ENCODE measurements at places on chromosomes 3 and 15.

DNA sequence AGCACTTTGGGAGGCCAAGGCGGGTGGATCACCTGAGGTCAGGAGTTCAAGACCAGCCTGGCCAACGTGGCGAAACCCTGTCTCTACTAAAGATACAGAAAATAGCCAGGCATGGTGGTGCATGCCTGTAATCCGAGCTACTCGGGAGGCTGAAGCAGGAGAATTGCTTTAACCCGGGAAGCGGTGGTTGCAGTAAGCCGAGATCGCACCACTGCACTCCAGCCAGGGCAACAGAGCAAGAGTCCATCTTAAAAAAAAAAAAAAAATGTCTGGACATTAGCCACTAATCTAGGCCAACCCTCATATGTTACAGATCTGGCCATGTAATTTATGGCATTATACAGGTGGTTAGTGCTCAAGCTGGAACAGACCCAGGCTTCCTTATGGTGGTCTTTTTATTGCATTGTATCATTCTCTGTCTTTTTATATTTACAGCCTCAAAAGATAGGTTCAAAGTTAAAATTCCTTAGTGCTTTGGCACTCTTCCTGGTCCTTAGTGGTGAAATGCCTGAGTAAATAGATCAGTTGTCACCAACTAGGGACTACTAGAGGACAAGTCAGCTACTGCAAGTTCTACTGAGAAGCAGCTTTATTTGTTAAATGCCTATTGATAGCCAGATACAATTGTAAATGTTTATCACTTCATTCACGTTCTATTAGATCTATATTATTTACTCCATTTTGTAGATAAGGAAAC is 16.0 kb downstream of the STARD9 start:
- DNase-seq: no peak

- no peak for DNase-seq
Measured at GRCh38 chr3:33061782-33062181, 35.2 kb downstream of the GLB1 start.

GRCh38 chr3:171804618-171805389 is 5.5 kb downstream of the PLD1 start:
- DNase-seq: no peak

- no peak for DNase-seq
Measured at GRCh38 chr3:137669519-137670060, 94.5 kb upstream of the SOX14 start.

DNA sequence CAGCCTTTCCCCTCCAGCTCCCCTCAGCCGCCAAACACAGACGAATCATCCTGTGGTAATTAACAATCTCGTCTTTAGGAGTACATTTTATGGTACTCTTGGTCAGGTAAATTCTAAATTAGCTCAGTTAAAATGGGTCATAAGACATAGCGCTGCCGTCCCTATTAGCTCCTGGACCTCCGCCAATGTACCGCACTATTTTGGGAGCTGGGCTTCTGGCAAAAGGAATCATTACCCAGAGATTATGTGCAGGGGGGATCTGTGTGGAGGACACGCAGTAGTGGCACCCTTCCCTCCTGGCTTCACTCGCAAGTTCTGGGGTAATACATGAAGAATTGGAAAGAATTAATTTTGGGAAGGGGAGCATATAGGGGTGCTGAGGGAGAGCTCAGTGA is 68.6 kb upstream of the ONECUT1 start:
- DNase-seq: no peak

DNA sequence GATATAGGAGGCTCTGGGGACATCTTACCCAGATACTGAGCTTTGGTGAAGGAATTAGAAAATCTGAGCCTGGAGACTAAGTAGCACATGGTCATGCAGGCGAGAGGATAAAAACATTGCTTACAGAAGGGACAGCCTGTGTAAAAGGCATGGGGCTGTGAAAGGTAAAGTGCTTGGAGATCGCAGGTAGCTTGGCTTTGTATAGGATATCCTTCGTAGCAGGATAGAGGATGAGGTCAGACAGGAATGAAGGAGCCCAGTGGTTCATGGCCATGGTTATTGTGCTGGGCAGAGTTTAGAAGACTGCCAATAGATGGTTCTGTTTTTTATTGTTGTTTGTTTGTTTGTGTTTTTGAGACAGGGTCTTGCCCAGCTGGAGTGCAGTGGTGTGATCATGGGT is 82.5 kb downstream of the SLMAP start:
- no peak for DNase-seq

DNA sequence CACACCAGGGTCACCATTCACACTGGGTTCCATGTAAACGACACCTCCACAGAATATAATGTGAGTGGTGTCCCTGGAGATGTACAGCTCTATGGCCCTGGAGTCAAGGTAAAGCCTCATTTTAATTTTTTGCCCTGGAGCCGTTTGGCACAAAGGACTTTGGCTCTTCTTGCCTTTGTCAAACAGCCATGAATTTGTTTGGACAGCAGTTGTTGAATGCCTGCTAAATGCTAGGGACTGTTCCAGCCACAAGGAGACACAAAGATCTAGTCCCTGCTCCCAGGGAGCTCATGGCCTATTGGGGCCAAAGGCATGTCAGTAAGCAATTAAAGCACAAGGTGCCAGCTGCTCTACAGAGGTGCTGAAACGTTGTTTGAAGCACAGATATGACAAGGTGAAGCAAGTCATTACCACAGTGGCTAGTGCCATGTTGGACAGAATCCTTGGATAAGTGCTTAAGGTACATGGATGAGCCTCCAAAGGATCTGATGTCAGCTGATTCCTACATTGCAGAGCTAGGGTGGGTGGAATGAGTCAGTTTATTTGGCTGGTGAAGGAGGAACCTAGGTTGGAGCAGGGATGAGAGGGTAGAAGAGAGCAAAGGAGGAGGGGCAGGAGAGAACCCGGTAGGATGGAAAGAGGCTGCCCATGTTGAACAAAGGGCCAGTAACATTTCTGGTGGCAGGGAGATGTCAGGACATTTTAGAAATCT is 171.9 kb upstream of the CTDSPL start:
- DNase-seq: no peak

GRCh38 chr3:73060302-73060723 is 1.1 kb upstream of the EBLN2 start:
- DNase-seq: no peak

DNA sequence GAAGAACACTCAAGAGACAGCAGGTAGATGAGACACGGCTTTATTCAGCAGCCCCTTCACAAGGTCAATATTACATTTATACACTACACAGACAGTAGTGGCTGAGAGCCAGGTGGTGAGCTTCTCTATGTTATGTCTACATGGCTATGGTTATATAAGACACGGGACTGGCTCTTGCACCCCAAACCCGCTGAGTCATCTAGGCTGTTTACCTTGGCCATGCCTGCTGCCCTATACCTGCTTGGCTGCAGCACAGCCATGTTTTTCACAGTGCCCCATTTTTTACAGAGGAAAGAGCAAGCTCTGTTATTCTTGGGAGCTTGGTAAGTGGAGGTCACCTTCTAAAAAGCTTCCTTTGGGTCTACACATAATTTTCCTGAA is 231.6 kb downstream of the IGSF11 start:
- DNase-seq: no peak

DNA sequence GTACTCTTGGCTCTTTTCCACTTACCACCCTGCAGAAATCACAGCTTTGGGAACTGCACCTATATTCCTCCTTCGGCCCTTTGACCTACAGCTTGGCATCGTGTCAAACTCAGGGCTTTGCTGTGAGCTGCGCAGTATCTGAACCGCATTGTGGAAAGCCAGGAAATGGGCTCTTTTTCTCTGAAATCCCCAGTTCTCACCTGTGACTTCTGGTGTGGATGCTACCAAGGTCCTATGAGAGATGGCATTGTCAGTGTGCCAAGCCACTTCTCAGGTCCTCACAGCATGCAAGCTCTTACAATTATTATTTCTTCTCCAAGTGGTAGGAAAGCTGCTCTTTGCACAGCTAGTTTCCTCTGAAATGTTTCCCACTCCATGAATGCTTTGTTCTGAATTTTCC is 450.6 kb upstream of the TBL1XR1 start:
- no peak for DNase-seq

DNA sequence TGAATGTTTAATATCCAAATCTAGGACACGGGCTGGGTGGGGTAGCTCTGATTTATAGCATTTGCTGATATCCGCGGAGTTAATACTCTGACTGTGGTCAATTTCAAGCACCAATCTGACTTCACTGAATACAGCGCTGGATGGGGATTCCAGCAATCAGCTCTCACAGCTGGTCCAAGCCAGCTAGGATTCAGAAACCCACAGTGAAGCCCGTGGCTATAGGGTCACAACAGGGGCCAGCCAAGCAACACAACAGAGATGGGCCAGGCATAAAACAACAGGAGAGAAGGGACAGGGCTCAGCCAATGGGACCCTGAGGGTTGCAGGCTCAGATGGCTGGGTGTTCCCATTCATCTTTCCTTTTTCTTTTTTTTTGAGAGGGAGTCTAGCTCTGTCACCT is 5.4 kb upstream of the LMAN1L start:
- no peak for DNase-seq

GRCh38 chr3:69762768-69763229 is 23.5 kb downstream of the MITF start:
- no peak for DNase-seq

GRCh38 chr15:67080900-67081431 is 15.6 kb downstream of the SMAD3 start:
- no peak for DNase-seq

- DNase-seq: no peak
Measured at GRCh38 chr15:76313731-76314130, 2.5 kb upstream of the ETFA start.

DNA sequence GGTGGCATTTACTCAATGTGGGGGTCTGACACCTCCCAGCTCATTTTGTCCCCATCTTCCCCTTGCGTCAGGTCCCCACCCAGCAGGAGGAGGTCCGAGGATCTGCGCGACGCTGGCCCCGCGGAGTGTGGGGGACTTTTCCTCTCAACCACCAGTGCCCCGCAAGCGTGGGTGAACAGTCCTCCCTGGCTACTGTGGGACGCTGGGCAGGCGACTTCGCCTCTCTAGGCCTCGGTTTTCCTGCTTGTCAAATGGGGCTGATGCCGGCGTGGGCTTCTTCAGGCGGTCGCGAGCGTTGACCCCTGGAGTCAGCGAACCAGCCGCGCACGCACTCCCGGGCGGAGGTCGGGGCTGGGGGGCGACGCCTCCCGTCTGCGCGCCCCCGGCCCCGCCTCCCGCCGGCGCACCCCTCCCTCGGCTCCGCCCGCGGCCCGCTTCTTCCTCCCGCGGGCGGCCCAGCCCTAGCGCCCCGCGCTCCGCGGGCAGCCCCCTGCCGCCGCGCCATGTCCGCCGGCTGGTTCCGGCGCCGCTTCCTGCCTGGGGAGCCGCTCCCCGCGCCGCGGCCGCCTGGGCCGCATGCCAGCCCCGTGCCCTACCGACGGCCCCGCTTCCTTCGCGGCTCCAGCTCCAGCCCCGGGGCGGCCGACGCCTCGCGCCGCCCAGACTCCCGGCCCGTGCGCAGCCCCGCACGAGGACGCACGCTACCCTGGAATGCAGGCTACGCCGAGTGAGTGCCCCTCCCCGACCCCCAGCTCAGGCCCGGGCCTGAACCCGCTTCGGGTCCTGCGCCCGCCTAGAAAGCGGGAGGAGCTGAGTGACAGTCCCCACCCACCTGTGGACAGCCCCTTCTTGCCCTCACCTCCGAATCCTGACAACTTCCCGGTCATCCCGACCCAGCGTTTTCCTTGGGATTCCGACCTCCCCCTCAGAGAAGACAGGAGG is at the start of gene PPM1M:
Gene PPM1M, plus strand, starts transcription at position 438 of the 942 bp plus-strand sequence. Its CDS starts 66 bp downstream, at position 504.
- no peak for DNase-seq

GRCh38 chr3:56989169-56989976 is 71.1 kb upstream of the SPATA12 start:
- no peak for DNase-seq

- no peak for DNase-seq
Measured at GRCh38 chr15:70880781-70881180, 11.5 kb downstream of the THAP10 start.

DNA sequence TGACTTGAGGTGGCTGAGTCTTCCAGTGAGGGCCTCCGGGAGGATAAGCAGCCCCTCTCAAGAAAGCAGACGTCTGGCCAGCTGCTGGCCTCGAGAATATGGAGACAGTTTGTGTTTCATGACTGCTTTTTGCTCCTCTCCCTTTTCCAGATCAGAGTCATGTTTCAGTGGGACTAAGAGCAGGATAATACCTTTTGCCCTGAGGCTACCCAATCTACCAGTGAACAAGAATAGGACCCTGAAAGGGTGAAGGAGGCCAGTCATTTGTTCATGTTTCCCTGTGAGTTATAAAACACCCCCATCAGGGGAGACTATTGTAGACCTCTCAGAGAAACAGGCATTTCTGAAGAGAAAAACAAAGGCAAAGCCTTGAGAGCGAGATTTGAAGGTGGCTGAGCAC is 137.4 kb downstream of the RYR3 start:
- DNase-seq: no peak

DNA sequence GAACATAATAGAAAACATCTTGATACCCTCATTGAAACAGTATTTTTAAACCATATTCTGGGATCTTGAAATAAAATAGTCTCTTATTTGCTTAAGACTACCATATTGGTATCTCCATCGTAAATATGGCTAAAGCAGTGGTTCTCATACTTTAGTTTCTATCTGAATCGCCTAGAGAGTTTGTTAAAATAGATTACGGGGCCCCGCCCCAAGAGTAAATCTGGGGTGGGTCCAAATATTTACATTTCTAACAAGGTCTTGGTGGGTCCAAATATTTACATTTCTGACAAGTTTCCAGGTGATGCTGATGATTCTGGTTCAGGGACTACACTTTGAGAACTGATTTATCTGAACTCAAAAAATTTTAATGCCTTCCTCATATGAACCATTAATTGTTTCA is 45.3 kb downstream of the TSC22D2 start:
- DNase-seq: no peak

- peak; percentile 33 for DNase-seq
Measured at GRCh38 chr3:10602769-10603768, 97.7 kb upstream of the ATP2B2 start.

GRCh38 chr3:31048143-31048542 is 153.7 kb upstream of the GADL1 start:
- DNase-seq: no peak

GRCh38 chr3:5202222-5202621 is 14.7 kb downstream of the EDEM1 start:
- DNase-seq: no peak

GRCh38 chr15:58139989-58140522 is 1.9 kb downstream of the AQP9 start:
- no peak for DNase-seq

DNA sequence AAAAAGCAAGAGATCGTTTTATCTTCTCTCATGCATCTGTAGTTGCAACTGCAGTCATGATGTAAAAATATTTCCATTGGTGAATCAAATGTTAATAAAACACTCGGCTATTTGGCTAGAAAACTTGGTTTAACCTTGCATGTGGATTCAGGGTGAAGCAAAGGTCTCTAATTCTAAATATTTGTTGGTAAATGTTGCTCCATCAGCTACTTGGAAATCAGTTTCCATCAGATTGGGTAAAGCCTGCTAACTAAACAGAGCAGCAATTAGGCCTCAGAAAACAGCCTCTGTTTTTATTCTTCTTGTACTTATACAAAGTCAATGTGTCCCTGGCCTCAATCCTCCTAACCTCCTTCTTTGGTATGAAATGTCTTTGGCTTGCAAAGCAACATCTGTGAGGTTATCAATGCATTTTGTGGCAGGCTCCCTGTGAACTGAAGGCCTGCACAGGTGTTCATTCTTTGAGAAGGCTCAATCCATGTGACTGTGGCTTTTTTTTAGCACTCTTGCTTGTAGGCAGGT is 312.3 kb downstream of the WDR72 start:
- DNase-seq: no peak
